Activated CD4-positive, alpha-beta T cell treated with anti-CD3 and anti-CD28 coated beads for 24 hours (primary cell): ENCODE measurements at places on chromosomes 2 and 18.

DNA sequence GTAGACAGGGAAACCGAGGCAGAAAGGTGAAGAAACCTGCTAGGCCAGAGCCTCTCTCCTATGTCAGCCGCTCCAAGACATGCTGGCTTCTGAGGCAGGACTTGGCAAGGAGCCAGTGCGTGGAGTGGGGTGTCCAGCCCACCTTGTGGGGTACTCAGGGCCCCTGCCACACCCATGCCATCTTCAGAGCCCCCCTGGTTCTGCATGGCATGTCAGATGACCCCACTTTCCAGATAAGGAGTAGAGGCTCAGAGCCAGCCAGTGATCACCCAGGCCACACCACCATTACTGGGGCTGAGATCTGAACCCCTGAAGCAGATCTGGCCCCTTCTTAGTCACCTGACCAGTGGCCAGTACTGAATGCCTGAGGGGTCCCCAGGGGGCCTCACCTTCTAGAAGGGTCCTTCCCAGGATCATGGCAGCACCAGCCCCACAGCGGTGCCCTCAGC is 14.7 kb downstream of the CROCC2 start:
- no peak for DNase-seq

DNA sequence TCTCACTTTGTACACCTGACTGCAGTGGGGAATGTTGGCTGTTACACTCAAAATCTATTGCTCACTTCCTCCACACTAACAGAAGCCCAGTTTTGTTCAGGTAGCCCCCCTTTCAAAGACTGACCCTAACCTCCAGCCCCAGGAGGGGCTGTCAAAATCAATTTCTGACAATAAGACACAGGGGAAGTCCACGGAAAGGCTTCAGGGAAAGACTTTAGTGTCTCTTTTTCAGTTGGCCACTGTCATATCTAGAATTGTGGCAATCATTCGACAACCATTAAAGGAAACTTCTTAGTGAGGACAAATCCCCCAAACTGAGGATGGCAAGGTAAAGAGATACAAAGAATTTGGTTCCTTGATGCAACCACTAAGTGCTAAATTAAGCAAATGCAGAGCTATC is 59.0 kb downstream of the BARD1 start:
- DNase-seq = no peak

DNA sequence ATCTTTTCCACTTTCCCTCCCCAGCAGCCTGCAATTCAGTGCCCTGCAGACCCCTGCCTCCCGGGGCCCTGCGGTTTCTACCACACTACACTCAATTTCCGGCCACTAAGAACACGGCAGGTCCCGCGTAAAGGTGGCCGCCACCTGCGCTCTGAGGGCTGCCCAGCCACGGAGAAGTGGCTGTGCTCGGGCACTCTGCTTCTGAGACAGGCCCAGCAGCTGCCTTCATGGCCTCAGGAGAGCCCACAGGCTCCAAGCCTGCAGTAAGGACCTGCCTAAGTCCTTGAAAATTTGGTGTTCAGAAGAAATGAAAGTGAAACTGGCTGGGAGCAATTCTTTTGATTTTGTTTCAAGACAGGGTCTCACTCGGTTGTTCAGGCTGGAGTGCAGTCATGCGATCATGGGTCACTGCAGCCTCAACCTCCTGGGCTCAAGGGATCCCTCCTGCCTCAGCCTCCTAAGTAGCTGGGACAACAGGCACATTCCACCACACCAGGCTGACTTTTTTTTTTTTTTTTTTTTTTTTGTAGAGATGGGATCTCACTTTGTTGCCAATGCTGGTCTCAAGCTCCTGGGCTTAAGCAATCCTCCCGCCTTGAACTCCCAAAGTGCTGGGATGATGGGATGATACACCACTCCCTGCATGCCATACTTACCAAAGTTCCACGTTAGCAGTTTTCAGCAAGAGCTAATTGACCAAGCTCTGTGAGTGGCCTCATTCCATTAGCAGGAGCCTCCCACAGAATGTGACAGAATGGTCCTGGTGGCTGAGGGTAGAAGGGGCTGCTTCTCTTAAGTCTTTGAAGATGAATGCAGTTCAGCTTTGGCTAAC is 14.6 kb upstream of the ALPP start:
- no peak for DNase-seq

- DNase-seq = no peak
These were observed 193.0 kb upstream of the CYP26B1 start for GRCh38 chr2:72340665-72341064.

GRCh38 chr2:199692489-199692888 is 158.5 kb downstream of the FTCDNL1 start:
- no peak for DNase-seq

DNA sequence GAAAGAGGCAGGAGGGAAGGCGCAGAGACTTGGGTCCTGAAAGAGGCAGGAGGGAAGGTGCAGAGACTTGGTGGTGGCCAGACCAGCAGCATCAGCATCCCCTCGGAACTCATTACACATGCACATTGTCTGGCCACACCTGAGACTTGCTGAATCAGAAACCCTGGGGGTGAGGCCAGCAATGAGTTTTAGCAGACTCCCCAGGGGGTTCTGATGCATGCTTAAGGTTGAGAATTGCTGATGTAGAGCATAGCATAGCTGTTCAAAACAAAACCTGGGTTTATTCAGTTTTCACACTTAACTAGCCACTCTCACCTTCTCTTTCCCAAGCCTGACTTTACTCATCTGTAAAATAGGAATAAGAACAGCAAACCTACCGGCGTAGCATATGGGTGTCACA is 122.9 kb downstream of the MRO start:
- DNase-seq = no peak

GRCh38 chr2:102301867-102302362 is 9.4 kb upstream of the IL1RL1 start:
- peak; percentile 28 for DNase-seq

- no peak for DNase-seq
These were observed 101.1 kb downstream of the SH3YL1 start for GRCh38 chr2:162473-163382.

GRCh38 chr2:37215250-37215649 is 16.1 kb downstream of the CEBPZ start:
- DNase-seq = no peak

GRCh38 chr2:144703852-144704708 is 184.2 kb upstream of the ZEB2 start:
- DNase-seq = no peak

DNA sequence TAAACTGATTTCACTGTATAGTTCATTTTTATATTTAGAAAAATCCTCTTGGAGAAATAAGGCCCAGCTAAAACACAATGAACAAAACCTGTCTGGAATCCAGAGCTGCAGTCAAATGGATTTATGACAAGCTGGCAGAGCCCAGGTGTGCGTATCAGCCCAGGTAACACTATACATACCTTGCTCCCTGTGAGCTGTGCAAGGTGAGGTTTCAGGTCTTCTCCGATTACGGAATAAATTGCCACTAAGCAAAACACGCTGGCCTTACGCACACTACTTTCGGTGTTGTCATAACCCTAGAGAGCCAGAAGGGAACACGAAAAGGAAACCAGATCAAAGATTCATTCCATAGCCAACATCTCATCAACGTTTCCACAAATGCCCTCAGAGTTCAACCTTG is 61.9 kb upstream of the TFCP2L1 start:
- DNase-seq = no peak

DNA sequence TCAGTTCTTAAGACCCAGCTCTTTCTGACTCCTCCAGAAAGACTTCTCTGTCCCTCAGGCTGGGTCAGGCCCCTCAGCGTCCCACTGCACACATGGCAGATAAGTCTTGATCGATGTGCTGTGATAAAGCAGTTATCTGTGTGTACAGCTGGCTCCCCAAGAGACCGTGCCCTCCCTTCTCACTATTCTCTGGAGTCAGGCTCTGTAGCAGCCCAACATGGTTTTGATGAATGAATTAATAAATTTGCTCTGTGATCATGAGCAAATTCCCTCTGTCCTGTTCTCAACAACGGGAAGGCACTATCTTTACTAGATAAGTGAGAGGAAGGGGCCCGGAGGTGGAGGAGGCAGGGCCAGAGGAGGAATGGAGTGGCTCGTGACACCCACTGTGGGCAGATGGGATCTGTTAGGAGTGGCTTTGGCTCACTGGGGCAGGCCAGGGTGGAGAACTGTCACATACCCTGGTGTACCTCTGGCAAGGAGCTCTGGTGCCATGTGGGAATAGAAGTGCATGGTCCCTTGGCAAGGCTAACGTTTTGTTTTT is 48.3 kb downstream of the ZFP36L2 start:
- no peak for DNase-seq

DNA sequence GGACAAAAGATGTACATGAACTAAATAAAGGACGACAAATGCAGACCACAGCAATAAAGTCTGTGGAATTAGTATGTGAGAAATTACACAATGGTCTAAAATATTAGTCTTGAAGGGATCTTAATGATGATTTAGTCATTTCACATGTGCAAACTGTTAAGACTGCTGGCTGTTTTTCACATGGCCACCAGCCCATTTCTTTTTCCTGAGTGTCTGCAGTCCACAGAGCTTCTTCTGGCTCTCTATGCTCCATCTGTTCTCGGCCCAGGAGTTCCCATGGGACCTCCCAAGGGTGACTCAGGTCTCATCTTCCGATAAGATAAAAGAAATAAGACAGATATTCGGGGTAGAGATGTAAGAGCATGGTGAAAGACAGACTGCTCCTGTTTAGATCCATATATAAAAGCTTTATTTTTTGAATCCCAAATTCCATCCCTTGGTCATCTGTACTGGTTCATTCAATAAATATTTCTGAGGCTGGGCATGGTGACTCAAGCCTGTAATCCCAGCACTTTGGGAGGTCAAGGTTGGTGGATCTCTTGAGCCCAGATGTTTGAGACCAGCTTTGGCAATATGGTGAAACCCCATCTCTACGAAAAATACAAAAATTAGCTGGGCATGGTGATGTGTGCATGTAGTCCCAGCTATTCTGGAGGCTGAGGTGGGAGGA is 20.1 kb downstream of the IL1RL1 start:
- DNase-seq = no peak

DNA sequence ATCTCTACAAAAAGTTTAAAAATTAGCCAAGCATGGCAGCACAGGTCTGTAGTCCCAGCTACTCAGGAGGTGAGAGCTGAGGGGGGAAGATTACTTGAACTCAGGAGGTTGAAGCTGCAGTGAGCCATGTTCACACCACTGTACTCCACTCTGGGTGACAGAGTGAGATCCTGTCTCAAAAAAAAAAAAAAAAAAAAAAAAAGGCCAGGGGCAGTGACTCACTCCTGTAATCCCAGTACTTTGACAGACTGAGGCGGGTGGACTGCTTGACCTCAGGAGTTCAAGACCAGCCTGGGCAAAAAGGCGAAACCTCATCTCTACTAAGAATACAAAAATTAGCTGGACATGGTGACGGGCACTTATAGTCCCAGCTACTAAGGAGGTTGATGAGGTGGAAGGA is 37.0 kb downstream of the PUM2 start:
- DNase-seq = no peak
